ENCODE measurements at places on chromosomes 6 and 20.

- DNase-seq = peak; percentile 84
Observed at GRCh38 chr20:17036541-17036940, 190.3 kb upstream of the PCSK2 start.

DNA sequence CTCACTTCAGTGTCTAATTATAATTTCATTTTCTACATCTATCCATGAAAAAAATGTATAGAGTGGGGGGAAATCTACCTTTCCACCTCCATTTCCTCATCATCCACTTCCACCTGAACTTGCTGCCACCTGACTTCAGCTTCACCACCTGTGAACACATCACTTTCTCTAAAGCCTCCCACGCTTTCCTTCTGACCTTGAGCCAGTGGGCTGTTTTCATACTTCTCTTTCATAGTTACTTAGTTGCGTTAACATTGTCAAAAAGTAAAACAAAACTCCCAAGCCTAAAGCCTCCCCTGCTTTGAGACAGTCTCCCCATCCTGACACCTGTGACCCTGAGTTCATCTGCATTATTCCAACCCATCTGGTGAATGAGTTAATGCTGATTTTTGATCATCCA is 47.3 kb downstream of the KLHL31 start:
- DNase-seq = peak; percentile 47

DNA sequence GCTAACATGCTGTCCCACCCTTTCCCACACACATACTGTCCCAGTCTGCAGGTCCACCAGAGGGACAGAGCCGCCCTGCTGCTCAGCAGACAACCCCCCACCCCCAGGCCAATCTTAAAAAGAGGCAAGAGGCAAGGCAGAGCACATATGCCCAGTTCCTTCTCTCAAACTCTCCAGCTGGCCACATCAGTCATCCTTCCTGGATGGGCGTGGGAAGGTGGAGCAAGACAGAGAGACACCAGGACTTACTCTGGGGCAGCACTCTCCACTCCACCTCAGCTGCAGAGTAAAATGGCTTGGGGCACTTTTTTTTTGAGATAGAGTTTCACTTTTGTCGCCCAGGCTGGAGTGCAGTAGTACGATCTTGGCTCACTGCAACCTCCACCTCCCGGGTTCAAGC is 10.8 kb downstream of the MOCS3 start:
- no peak for DNase-seq

- no peak for DNase-seq
Observed at GRCh38 chr6:90005048-90005827, 111.0 kb downstream of the GJA10 start.

- DNase-seq = peak; percentile 79
Observed at GRCh38 chr6:130473886-130474285, 108.1 kb downstream of the TMEM200A start.

- no peak for DNase-seq
Observed at GRCh38 chr20:2873747-2874041, 413 bp downstream of the PTPRA start.

DNA sequence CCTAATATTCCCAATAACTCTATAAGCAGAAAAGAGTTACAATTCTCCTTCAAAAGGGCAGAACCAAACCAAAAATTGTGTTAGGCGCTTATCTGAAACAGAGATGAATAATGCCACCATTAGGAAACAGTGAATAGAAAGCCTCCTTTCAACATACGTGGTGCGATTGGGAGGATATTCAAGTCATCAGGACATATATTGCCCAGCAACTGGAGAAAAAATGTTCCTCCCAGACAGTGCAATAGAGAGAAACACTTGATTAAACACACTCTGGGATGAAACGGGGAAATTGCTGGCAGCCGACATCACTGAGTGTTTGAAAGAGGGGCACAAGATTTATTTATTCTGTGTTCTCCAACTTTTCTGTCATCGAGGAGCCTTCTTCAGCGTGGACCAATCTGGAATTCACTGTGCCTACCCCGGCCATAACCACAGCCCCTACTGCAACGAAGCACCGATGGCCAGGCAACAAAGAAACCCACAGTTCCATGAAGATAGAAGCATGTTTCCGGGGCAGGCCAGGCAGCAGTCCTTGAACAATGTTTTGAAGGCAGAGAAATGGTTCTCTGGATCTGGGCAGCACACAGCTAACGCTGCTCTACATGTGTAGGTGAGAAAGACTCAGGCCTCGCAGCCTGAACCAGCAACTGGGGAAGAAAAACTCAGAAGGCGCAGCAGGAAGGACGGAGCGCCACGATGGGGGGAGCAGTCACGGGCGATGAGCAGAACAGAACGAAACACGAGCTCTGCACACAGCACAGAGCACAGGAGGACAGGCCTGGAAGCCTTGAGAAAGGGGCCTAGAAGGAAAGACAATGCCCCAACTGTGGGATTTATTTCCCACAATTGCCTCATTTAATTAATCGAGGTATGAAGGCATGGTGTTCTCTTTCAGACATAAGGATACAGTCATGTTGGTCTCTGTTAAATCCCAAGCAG is 234.2 kb upstream of the FOXQ1 start:
- DNase-seq = no peak

- DNase-seq = no peak
Observed at GRCh38 chr6:15243910-15244619, 1.8 kb upstream of the JARID2 start.

- peak; percentile 27 for DNase-seq
Observed at GRCh38 chr6:161211380-161212035, 62.4 kb downstream of the AGPAT4 start.

DNA sequence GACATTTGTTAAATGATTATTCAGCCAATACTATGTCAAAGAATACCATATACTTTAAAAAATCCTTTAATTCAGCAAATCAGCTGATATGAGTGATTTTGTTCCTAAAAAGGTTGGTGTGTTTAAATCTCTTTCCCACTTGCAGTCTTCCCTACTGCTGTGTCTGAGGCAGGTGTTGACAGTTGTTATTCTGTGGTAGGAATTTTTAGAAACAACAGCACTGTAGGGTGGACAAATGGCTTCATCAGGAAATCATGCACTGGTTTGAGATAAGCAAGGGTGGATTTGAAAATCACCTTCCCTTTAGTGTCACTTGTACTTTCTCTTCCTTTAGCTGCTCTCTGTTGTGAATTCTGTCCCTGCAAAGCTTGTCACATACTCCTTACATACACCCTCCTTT is 213.7 kb upstream of the SGK1 start:
- no peak for DNase-seq

- DNase-seq = no peak
Observed at GRCh38 chr6:80544555-80544954, 438.1 kb downstream of the BCKDHB start.

- DNase-seq = no peak
Observed at GRCh38 chr6:127879685-127880084, 21.2 kb downstream of the THEMIS start.

DNA sequence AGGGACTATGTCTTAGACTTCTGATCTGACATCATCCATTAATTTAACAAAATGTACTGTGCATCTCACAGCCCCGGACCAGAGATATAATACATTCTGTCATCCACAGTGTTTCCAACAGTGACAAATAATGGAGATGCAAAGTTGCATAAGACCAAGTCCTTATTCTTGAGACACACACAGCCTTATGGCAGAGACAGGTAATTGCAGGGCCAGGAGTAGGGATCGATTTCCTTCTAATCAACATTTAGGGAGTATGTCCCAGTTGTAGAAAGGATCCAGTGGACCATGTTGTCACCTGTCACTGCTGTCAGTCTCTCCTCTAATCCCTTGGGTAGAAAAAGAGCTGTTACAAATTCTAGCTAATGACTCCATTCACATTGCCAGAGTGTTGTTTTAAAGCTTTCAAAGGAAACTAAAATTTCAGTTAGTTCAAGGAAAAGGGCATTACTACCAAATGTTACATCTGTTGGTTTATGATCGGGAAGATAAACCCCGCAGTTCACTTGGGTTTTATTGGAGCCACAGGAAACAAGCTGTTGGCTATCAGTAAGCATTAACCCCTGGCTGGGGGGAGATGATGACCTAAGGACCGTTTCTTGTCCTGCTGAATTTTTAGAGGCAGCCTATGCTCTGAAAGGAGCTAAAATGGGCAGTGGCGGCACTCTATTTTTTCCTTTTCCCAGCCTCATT is 111.4 kb upstream of the ATXN1 start:
- DNase-seq = no peak

DNA sequence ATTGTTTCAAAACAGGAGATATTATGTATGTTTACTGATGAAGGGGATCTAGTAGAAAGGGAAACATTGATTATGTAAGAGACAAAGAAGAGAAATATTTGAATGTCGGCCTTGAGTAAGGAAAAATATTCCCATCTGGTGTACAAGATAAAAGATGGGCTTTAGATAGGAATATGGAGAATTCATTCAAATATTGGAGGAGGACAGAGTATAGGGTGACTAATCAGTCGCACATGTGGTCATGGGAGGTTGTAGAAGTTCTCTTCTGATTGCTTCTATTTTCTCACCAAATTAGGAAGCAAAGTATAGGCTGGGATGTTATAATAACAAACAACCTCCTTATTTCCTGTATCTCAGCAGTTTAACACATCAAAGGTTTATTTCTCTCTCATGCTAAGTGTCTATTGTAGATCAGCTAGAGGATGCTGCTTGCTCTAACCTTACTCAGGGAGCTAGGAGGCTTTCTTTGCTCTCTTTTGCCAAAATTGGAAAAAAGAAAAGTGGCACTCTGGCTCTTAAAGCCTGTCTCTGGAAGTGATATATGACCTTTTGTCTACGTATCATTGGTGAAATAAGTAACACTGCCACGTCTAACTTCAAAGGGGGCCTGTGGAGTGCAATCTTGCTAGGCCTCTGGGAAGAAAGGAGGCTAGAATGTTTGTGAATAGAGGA is 1.2 kb upstream of the HDDC2 start:
- DNase-seq = no peak

DNA sequence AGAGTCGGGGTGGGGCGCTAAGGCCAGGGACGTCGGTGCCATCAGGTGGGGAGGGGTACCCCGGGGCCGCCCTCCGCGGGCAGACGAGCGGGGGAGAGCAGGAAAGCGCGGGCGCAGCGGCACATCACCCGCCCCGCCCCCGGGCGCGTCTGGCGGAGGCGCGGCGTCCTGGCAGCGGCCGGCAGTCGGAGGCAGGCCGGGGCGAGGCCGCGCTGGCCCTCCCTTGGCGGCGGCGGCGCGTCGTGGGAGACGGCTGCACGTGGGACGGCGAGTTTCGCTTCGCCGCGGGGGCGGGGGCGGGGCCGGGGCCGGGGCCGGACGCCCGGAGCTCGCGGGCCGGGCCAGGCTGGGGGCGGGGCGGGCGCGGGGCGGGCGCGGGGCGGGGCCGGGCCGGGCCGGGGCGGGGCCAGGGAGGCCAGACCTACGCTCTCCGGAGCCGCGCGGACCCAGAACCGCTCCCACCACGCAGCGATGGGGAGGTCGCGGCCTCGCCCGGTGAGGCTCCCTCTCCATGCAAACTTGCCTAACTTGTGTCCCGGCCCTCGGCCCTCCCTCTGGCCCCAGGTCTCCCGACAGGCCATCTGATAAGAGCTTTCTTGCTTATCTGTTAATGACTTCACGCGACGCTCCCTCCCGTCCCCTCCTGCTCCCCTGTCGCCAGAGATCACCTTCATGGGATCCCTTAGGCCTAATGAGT is 12.5 kb downstream of the ITPR3 start:
- peak; percentile 89 for DNase-seq

DNA sequence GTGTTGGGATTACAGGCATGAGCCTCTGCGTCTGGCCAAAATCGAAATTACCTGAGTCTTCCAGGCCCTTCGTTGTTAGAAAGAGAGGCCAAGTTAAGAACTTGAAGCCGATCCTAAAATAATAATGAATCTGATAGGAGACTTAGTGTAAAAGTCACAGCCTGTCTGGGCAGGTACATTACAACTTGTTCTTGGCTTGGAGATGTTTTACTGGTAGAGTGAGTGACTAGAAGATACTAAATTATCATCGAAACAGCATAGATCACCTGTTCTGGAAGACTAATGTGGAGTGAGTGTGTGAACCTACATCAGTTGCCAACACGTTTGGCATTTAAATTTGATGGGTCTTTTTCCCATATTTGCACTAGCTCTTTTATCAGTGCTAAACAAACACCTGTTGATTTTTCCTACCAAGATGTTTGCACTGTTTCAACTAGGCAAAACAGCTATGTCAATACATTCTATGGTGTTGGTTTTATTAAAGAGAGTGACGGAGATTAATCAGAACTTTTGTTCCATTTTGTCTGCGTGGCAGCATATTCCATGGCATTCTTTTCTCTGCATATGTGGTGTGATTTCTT is 4.6 kb upstream of the TMEM217 start:
- peak; percentile 41 for DNase-seq

GRCh38 chr20:10412591-10413408 is 21.2 kb downstream of the MKKS start:
- DNase-seq = peak; percentile 27

DNA sequence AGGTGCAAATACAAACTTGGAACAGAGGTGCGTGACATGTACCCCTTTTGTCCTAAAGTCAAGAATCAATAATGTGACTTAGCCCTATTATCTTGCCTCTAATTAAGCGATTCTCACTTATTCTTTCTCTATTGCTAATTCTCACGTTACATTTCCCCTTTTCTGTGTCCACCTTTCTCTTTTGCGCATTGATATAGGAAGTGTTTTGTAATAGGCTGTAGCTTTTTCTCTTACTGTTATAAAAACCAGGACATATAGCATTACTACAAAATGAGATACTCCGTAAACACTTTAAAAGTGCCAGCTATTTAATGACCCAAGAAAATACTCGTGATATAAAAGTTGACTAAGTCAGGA is 669 bp upstream of the TMEM30A start:
- DNase-seq = peak; percentile 80

- no peak for DNase-seq
Observed at GRCh38 chr6:158611541-158612370, 32.8 kb downstream of the DYNLT1 start.

GRCh38 chr6:46290421-46291274 is 119.9 kb upstream of the ENPP5 start:
- DNase-seq = no peak

DNA sequence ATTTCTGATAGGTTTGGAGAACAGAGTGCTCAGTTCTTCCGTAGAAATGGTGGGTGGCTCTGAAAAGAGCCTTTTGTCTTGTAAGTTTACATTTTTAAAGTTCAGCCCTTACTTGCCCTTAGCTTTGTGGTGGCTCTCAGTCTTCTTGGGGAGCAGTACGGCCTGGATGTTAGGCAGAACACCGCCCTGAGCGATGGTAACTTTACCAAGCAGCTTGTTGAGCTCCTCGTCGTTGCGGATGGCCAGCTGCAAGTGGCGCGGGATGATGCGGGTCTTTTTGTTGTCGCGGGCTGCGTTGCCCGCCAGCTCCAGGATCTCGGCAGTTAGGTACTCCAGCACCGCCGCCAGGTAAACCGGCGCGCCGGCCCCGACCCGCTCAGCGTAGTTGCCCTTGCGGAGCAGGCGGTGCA is 19.5 kb downstream of the OR2B2 start:
- no peak for DNase-seq
